ENCODE measurements at places on chromosomes 16 and 17. TPM values are rescaled to one million over a fixed set of nuclear protein-coding genes. Genes with fewer than 3 reads are reported as not detected.
A peak's percentile ranks its signal among the peaks of the same experiment; 100 is the strongest.

The NDEL1 gene
- total RNA-seq: 82.4 TPM

The KRTAP2-2 gene
- not detected for total RNA-seq

The CMTM2 gene
- total RNA-seq: 2.1 TPM

The CACNG5 gene
- not detected for total RNA-seq

GRCh38 chr16:6560306-6561100 is 772.1 kb upstream of the RBFOX1 start:
- DNase-seq: no peak

- no peak for DNase-seq
These were observed 50.8 kb downstream of the TOM1L2 start for GRCh38 chr17:17921192-17922069.

- no peak for DNase-seq
These were observed 37.0 kb downstream of the RGS9 start for GRCh38 chr17:65173976-65174683.

GRCh38 chr17:2995886-2996809 is 67.3 kb downstream of the OR1D5 start:
- no peak for DNase-seq

DNA sequence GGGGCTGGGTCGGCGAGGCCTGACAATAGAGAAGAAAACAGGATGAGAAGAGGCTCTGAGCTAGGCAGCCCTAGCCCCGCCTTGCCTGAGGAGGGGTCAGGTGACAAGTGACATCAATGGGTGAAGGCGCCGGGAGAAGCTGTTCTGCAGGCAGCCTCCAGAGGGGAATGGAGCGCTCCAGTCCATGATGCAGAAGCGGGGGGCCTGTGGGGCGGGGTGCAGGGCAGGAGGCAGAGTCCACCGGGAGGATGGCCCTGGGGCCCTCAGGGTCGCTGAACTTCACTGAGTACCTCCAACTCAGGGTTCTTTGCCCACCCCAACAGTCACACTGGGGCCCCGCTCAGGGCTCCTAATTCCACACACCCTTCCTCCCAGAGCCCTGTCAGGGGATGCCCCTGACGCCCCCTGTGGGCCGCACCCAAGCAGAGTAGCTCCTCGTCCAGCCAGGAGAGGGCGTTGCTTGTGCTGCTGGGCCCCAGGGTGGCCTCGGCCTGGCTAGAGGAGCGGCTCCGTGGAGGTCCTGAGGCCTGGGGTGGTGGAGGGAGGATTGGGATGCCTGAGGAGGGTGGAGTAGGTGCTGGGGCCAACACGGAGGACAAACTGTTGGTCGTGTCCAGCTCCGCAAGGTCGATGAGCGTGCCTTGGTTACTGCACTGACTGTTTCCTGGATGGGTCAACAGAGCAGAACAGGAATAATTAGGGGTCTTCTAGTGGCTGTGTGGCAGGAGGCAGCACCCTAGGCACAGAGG is 20.8 kb downstream of the GGA3 start:
- peak; percentile 71 for DNase-seq

GRCh38 chr17:57257895-57258851 is 1.9 kb downstream of the MSI2 start:
- peak; percentile 15 for DNase-seq

GRCh38 chr17:10217916-10218315 is 19.5 kb upstream of the GAS7 start:
- DNase-seq: no peak

- no peak for DNase-seq
These were observed 80.5 kb downstream of the SMG6 start for GRCh38 chr17:2222901-2223616.

GRCh38 chr16:84502075-84502474 is 2.4 kb downstream of the MEAK7 start:
- no peak for DNase-seq

- DNase-seq: no peak
These were observed 204.5 kb upstream of the ZFHX3 start for GRCh38 chr16:73252446-73252845.

DNA sequence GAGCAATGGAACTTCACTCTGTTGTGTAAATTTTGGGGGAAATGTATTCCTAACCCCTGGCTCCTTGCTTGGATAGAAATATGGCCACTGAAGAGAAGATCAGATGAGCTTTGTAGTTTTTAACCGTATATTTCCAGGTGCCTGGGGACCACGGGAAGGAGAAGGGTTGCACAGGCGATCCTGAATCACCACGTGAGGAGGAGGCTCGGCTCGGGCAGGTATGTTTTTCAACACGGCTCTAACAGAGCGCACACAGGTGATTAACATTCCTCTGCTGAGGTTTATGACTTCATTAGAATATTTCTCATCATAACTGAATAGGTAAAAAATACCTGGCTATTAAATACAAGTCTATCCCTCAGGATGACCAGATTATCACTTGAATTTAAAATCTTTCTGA is 495.0 kb upstream of the ZFHX3 start:
- no peak for DNase-seq

- peak; percentile 39 for DNase-seq
These were observed 1425.1 kb upstream of the CDH8 start for GRCh38 chr16:63461248-63461841.
